CD4-positive, alpha-beta T cell treated with Interleukin-4 for 1 hour (primary cell): ENCODE measurements at places on chromosomes 13 and 19.
A peak's percentile ranks its signal among the peaks of the same experiment; 100 is the strongest.

DNA sequence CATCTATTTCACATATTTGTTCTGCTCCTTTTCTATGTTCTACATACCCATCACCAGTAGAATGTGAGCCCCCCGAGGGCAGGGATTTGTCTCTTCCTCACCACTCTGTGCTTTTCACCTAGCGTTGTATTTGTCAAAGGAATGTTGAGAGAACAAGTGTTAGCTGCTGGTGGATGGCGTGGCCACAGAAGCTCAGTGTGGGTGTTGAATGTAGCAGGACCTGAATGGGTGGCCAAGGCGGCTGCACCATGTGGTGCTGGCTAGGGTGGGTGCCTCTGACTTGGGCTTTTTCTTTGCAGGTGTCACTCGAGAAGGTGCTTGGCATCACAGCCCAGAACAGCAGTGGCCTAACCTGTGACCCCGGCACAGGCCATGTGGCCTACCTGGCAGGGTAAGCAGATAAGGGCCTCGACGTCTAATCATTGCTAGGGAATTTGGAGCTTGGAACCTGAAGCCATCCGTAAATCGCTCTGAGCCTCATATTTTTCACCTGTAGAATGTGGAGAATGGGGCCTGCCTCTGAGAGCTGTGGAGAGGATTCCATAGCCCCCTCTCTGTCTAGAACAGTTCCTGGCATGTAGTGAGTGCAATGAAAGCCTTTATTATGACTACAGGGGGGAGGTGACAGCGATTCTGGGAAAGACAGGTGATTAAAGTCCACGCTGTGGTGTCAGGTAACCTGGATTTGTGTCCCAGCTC is 3.9 kb downstream of the WDR62 start:
- no peak for DNase-seq

DNA sequence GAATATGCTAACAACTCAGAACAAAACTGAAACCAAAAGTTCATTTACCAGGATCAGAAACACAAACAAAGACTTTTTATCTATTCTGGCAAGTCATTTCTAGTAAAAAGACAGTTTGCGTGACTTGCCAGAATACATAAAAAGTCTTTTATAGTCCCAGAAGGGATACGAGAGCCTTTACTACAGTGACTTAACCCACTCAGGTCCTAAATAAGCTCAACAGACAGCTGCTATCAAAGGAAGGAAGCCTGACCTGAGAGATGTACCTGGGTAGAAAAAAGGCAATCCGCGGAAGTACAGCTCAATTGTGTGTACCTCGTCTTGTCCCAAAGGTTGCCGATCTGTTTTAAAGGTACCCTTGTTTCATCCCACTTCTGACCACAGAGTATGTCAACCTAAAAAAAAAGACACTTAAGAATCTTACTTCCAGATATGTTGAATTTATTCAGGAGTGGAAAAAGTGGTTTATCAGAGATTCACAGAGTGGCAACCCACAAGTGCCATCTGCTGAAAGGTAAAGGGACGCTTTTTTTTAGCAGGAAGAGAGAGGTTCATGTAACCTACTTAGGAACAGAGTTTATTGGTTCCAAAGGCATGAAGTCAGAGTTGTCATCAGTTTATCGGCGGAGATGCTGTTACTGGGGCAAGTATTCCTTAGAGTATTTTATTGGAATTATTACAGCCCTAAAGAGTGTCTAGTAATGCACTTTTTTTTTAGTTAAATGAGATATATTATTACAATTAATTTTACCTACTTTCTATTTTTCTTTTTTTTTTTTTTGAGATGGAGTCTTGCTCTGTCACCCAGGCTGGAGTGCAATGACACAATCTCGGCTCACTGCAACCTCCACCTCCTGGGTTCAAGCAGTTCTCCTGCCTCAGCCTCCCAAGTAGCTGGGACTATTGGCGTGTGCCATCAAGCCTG is 69.7 kb upstream of the C1QTNF9B start:
- no peak for DNase-seq

DNA sequence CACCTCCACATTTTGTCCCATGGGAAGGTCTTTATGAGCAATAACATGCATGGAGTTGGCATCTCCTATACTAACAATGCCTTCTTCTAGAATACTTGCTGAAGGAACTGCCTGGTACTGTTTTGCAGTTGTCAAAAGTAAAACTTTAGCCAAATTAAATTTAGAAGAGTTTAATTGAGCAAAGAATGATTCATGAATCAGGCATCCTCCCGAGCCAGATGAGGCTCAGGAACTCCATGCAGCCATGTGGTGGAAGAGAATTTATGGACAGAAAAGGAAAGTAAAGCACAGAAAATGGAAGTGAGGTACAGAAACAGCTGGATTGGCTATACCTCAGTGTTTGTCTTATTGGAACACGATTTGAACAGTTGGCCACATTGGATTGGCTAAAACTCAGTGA is 1081.9 kb downstream of the SLITRK1 start:
- DNase-seq = no peak

GRCh38 chr19:5108866-5109265 is 140.0 kb downstream of the KDM4B start:
- no peak for DNase-seq

- DNase-seq = peak; percentile 33
Measured at GRCh38 chr13:50130123-50130946, 115.1 kb downstream of the KCNRG start.

- DNase-seq = peak; percentile 31
Measured at GRCh38 chr13:49652355-49653305, 24.3 kb downstream of the ARL11 start.
